GOT3 (cell line): ENCODE measurements at places on chromosomes 13 and 19.

DNA sequence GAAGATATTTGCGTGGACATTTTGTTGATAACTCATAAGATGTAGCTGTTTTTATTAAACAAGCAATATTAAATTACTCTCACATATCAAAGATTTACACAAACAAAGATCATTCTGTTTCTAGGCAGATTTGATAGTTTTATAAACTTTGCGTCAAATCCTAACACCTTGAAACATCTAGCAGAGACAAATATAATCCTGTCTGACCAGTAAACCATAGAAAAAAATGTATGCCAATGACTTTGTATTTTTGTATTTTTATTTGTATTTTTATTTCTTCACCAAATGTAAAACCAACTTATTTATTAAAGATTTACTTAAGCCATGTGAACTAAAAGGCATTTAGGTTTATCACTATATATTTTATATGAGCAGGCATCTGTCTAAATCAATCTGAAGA is 494.6 kb downstream of the GPC5 start:
- no peak for DNase-seq

DNA sequence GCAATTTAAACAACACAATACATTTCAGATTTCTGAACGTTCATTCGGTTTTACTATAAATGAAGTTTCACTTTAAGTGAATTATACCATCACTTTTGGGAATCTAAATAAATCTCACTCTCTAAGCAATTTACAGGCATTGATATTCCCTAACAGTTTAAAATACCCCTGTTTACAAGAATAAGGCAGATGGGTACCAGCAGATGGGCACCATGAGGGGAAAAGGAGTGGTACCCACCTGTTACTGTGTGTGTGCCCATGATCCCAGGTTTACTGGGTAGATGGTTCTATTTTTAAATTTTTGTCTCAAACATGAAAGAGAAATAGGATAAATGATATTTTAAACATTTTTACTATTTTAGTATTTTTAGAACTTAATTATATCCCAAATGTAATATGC is 212.9 kb downstream of the PCDH9 start:
- DNase-seq = no peak

DNA sequence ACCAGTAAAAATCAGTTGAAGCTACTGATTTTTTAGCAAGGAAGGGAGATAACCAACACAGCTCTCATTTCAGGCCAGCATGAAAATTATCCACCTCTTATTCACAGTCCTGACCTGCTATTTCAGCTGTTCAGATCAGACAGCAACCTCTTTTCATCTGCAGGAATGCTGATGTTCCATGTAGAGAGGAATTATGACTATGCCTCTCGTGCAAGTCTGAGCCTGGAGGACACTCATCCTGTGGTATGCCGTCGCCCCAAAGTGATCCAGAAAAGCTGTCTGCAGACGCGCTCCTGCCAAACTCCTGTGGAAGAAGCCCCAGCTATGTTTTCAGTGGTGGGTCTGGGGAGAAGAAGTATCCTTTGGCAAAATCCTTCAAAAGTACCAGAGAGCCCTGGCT is 563.5 kb upstream of the SLITRK1 start:
- DNase-seq = no peak

GRCh38 chr13:22316494-22317025 is 645.7 kb downstream of the FGF9 start:
- no peak for DNase-seq

DNA sequence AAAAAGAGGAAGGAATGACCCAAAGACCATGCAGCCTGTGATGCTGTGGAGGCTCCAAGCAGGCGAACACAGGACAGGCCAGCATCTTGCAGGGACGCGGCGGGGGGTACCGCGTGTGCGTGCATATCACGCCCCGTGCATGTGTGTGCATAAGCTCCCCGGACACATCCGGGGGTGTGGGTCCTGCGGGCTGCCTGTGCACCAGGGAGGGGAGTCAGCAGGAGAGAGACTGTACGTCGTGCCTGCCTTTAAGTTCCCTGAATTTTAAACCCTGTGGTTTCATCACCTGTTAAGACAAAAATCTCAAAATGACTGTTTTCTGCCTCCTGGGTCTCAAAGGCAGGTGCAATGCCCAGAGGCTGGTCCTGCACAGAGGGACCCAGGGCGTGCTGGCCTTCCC is 16.6 kb downstream of the ADAT3 start:
- no peak for DNase-seq

DNA sequence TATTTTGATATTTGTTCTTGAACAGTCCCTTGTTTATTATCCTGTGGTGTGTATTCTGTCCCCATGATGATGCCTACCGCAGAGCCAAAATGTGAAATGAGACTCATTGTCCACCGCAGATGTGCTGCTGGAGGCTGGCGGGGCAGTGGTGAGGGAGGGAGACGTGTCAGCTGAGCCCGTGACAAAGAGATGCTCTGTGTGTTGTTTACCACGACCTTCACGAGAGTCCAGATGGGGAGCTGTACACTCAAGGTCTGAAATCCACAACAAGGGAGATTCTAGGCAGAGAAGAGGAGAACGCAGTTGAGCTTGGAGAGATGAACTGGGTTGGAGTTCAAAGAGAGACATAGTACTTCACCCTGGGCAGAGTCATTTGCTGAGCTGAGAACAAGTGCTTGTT is 20.8 kb upstream of the AMER2 start:
- DNase-seq = no peak

DNA sequence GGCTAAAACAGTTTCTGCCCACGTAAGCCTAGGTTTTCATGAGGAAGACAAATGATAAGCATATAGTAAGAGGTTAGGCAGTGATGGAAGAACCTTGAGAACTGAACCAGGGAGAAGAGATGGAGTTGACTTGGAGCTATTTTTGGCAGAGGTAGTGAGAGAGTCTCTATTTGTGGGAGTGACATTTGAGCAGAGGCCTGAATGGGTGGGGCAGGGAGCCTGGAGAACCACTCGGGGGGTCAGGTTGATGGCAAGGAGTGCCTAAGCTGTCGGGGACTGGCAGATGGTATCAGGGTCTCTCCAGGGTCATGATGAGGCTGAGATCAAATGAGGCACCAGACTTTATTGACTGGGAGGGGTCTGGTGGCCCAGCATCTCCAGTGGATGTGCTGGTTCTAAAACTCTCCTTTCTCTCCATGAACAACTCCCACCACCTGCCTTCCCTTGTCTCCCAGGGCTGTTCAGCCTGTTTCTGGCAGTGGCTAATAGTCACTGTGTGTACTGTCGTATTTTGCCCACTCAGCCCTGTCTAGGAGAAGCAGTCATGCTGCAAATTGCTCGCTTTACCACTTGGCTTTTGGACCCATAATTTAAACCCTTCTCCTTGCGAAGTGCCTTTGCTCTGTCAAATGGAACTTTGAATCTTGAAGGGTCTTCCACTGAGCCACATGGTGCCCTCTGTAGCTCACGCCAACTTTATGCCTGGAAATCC is 3.6 kb downstream of the MAU2 start:
- no peak for DNase-seq

DNA sequence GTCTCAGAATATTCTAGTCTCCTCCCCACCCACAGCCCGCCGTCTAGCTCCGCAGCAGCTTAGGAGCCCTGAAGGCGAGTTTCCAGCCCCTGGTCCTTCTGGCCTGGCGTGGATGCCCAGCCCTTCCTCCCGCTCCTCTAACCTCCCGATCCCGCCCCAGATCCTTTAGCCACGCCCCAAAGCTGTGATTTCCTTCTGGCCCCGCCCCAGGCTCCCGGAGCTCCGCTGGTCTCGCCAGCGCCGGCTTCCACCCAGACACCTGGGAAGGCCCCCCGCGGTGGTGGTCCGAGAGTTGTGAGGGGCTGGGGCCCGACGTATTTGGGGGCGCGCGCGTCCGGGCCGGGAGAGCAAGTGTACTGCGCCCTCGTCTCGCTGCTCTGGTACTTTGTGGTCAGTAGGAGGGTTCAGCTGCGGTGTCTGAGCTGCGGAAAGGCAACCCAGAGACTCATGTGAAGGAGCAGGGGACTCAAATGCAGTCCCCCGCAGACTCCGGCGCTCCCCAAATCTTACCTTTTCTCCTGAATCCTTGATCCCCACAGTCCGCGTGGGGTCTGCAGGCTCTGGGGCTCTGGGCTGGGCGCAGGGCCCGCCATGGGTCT is at the start of gene CGB7:
CGB7 (minus strand) TSS at position 114 of the 599 bp plus-strand sequence. CDS start 2,374 bp downstream, outside the sequence.
- DNase-seq = no peak

- no peak for DNase-seq
These were observed 790.3 kb downstream of the SLITRK5 start for GRCh38 chr13:88461272-88462009.

DNA sequence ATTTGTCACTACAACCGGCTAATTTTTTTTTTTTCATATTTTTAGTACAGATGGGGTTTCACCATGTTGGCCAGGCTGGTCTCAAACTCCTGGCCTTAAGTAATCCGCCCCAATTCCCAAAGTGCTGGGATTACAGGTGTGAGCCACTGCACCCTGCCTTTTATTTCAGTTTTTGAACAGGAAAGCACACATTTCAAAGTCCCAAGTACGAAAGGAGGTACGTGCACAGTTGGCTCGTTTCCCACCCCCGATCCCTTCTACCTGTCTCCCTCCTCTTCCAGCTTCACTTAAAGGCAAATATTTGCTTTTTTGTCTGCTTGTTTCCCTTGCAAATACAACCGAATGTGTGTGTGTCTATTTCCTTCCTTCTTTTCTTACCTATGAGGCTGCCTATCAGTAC is 30.5 kb downstream of the ZIC5 start:
- no peak for DNase-seq

DNA sequence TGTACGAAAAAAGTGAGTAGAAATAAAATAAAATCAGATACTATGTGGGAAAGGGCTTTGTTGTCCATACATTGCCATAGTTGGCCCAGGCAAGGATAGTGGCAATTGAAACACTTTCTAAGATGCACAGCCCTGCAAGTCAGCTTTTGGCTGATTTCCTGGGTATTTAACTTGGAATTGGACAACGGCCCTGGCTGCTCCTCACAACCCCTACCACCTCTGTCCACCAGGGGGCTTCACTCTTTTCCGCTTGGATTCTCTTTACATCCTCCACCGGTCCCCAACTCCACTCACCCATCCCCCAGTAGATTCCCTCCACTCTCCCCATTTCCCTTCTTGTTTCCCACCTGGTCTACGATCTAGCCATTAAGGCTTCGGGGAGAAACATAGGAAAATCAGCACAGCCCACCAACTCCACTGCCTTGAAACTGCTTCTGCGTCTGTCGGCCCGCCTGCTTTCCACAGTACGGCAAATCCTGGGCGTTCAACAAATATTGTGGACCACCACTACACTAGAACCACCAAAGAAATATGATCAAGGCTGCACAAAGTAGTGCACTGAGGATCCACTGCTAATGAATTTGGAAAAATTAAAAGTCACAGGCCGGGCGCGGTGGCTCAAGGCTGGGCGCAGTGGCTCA is 48.6 kb upstream of the GTF3A start:
- no peak for DNase-seq

DNA sequence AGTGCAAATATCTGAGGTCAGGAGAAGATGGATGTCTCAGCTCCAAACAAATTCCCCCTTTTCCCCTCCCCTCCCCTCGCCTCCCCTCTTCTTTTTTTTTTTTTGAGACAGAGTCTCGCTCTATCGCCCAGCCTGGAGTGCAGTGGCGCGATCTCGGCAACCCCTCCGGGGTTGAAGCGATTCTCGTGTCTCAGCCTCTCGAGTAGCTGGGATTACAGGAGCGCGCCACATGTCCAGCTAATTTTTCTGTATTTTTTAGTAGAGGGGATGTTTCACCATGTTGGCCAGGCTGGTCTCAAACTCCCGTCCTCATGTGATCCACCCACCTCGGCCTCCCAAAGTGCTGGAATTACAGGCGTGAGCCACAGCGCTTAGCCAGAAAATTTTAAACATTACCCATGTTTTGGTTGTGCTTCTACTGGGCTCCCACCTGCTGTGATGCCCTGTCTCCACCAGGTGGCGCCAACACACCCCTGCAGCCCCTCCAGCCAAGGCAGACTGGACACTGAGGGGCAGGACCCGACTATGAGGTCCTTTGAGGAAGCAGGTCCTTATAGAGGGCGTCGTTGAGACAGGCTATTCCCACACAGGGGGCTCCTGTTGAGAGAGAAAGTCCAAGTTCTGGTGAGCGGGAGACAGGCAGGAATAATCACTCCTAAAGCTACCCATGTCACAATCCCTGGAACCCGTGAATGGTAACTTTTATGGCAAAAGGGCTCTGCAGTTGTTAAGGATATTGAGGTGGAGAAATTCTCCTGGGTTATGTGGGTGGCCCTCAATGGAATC is 6.3 kb downstream of the ERICH4 start:
- DNase-seq = peak; percentile 7

DNA sequence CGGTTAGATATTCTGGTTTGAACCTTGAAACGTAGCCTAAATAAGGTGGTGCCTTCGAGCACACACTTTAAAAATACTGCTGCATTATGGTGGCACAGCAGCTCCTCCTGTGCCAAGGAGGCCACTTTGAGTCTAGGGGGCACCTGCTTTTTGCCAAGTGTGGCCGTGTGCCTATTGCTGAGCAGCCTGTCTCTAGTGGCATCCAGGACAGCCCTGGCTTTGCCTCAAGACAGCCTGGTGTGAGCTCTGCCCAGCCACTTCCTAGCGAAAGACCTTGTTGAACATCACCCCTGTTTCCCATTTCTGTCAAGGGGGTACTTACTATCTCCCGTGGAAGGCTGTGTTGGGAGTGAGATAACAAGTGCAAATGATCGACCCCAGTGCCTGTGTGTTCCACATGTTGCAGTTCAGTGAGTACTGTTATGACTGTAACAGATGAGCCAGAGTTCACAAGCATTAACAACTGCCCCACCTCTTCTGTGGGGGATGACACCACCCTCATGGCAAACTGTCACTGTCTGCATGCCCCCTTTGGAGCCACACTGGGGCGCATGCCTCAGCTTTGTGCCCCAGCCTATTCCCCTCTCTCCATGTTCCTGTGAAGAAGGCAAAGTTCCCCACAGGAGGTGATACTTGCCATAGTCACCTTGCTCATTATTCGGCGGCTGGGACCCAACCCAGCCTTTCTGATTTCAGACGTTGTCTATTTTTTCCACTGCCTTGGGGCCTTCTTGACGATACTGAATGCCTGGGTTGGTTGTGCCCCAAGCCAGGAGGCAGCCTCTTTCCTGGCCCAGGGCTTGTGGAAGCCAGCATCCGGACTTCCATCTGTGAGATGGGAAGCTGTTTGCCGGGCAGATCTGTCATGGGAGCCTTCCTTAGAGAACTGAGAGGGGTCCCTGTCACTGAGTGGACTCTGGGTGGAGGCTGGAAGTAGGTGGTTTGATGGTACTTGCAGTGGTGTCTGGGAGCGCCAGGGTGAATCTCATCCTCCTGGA is 5.4 kb downstream of the GATAD2A start:
- no peak for DNase-seq

- no peak for DNase-seq
These were observed 29.9 kb downstream of the PBX4 start for GRCh38 chr19:19588546-19588945.

- no peak for DNase-seq
These were observed 27.5 kb upstream of the KATNAL1 start for GRCh38 chr13:30334663-30335386.

DNA sequence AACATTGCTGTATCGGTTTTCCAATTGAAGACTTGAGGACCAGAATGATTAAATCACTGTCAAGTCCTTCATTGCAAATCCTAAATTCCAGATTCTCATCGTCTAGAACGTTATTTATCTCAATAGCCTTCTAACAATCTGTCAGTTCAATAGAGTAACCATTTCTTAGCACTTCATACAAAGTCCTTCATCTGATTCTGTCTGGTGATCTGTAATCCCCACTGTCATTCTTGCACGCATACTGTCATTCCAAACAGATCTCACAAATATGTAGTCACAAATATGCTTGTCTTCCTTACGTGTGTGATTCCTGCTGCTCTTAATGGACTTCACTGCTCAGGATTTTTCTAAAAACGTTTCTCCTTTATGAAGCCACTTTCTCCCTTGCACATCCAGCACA is 1197.5 kb downstream of the EFNB2 start:
- DNase-seq = no peak

GRCh38 chr13:20428666-20429644 is 96.7 kb downstream of the CRYL1 start:
- DNase-seq = no peak

- DNase-seq = no peak
These were observed 7.3 kb downstream of the CD209 start for GRCh38 chr19:7739801-7740681.
